ENCODE measurements at places on chromosomes 11 and 22. TPM values are rescaled to one million over a fixed set of nuclear protein-coding genes. Genes with fewer than 3 reads are reported as not detected.

GRCh38 chr22:21033895-21034294, 1.5 kb upstream of the SLC7A4 start:
- DNase-seq: no peak

- DNase-seq: no peak
Observed at GRCh38 chr11:64341429-64341828, 1.4 kb downstream of the CCDC88B start.

- DNase-seq: no peak
Observed at GRCh38 chr22:19406846-19407245, 24.7 kb downstream of the HIRA start.

DNA sequence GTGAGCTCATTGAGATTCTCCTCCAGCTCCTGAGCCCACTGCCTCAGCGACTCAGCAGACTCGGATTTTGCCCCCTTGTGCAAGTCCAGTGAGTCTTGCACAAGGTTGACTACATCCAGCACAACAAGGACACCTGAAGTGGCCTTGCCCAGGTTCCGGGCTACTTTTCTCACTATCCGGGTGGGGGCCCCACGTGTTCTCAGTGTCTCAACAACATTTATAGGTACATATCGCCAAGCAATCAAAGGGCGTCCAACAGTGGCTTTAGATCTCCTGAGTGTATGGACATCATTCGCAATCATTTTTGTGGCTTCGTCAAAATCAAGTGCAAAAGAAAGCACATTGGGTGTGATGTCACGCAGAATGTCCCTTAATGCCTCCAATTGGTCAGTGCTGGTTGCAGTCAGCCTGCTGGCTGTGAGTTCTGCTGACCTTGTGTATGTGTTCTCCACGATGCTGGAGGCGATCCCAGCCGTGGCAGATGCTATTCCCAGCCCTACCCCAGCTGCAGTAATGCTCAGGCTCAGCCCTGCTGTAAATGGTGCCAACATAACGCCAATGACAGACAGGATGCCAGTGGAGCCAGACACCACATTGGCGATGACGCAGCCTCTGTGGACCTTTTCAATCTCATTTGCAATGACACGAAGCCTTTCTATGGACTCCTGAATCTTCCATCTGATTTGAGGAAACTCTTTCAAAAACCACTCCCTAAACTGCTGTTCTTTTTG, 10.3 kb downstream of the APOL4 start:
- no peak for DNase-seq

- peak; percentile 87 for DNase-seq
Observed at GRCh38 chr11:102047305-102047924, at the start of gene CFAP300. CFAP300 (plus strand) TSS chr11:102047437; CDS start chr11:102047471, 34 bp downstream.

GRCh38 chr11:75326439-75326810, 25.0 kb downstream of the ARRB1 start:
- no peak for DNase-seq

The SMIM35 gene
- 1.4 TPM for total RNA-seq

The NEFH gene
- total RNA-seq: 0.72 TPM

The B3GAT1 gene
- 2.4 TPM for total RNA-seq

Data from umbilical cord (tissue), 2 donors.